ENCODE measurements at places on chromosomes 4 and X.

DNA sequence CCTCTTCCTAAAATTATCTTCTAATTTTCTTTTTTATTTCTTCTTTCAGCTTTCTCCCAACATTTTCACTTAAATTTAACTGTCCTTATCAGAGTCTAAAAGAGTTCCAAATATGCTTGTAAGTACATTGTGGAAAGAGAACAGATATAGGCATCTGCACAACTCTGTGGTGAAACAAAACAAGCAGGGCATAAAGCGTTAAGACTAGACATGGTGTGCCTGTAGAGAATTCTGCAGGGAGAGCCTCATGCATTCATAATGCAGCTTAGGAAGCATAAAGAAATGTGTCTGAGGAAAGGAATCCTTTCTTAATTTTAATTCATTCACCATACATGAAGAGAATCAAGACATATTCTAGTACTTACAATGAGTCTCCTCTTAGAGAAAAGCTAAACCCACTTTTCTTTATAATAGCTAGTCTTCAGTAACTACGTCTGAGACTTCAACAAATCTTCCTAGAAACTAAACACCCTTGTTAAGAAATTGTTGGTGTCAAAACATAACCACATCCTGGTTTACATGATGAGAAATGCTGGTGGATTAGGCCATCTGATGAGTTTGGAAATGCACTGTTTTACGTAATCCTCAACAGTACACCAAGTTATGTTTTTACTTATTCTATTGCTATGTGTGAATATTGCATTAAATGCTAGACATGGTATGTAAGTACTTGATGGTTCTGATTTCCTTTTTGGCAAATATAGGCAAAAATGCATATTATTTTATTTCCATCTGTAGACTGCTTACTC, 307.8 kb upstream of the GIMD1 start:
- no peak for DNase-seq

DNA sequence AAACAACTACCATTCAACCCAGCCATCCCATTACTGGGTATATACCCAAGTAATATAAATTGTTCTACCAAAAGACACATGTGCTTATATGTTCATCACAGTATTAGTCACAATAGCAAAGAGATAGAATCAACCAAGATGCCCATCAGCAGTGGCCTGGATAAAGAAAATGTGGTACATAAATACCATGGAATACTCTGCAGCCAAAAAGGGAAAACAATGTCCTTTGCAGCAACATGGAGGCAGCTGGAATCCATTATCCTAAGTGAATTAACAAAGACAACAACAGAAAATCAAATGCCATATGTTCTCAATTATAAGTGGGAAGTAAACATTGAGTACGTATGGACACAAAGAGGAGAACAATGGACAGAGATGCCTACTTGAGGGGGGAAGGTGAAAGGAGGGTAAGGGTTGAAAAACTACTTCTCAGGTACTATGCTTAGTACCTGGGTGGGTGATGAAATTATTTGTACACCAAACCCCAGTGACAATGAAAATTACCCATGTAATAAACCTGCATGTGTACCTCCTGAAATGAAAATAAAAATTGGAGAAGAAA, 632.1 kb upstream of the AADAT start:
- DNase-seq = no peak

- DNase-seq = no peak
These were observed 202.1 kb downstream of the PRDM5 start for GRCh38 chr4:120720354-120720934.

DNA sequence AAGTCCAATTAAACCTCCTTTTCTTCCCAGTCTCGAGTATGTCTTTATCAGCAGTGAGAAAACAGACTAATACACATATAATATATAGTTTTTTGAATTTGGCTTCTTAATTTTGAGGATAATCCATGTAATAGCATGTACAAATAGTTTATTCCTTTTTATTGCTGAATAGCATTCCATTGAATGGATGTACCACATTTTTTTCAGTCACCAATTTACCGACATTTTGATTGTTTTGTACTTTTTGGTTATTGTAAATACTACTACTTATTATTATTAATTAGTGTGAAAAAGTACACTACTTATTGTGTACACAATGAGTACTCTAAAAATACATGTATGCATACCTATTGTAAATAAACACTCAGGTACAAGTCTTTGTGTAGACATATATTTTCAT, 42.3 kb upstream of the ANXA10 start:
- no peak for DNase-seq

DNA sequence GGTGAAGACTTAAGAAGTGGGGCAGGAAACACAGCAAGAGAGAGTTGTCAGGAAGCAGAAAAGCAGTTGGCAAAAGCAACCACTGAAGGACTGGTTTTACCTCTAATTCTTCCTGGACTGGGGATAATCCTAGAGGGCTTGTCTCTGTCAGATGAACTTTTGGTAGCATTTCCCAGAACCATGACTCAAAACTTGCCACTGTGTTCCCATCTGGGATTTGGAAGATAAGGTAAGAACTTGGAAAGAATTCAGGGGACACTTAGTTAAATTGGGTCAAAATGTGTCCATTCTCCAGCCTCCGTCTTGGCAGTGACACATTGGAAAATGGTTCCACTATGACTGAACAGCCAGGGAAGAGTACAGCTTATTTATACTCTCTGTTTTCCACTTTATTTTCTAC, 55.7 kb downstream of the CD38 start:
- DNase-seq = no peak

- no peak for DNase-seq
These were observed 177.2 kb downstream of the GABRG1 start for GRCh38 chr4:45946699-45947098.

GRCh38 chr4:174005422-174005821, 278.0 kb downstream of the FBXO8 start:
- no peak for DNase-seq

- no peak for DNase-seq
These were observed 68.3 kb downstream of the PALLD start for GRCh38 chr4:168565130-168565529.

DNA sequence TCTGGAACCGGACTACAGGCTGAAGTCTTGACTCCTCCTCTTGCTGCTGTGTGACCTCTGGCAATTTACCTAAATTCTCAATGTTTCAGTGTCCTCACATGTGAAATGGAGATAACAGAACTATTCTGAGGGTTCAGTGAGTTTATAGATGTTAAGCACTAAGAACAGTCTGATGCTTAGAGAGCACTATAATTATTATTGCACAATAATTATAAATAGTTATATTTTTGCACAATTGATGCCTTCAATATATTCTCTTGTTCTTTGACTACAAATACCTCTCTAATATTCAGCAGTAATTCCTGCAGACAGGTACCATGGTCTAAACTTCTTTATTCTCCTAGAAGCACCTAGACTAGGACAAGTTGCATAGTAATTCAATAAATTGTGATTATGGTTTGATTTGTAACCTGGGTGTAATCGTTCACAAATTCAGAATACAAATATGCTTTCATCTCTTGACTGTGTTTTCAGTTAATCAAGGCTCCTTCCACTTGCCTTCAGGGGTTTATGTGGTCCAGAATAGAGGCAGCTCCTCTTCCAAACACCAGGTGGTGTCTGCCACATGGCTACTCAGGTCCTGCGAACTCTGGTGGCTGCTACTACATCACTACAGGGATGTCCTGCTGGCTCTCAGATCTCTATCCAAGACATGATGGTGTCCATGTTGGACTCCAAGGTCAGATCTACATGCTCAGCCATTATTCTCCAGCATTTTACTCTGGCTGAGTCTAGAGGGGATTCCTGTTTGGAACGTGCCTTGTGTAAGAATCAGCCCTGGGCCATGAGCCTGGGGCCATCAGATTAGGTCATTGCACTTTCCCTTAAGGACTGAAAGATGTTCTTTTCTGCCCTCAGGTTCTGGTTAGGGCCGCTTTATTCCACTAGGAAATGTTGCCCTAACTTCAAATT, 103.4 kb downstream of the QRFPR start:
- DNase-seq = no peak

- DNase-seq = no peak
These were observed 170.8 kb downstream of the STK32B start for GRCh38 chr4:5222047-5222446.

DNA sequence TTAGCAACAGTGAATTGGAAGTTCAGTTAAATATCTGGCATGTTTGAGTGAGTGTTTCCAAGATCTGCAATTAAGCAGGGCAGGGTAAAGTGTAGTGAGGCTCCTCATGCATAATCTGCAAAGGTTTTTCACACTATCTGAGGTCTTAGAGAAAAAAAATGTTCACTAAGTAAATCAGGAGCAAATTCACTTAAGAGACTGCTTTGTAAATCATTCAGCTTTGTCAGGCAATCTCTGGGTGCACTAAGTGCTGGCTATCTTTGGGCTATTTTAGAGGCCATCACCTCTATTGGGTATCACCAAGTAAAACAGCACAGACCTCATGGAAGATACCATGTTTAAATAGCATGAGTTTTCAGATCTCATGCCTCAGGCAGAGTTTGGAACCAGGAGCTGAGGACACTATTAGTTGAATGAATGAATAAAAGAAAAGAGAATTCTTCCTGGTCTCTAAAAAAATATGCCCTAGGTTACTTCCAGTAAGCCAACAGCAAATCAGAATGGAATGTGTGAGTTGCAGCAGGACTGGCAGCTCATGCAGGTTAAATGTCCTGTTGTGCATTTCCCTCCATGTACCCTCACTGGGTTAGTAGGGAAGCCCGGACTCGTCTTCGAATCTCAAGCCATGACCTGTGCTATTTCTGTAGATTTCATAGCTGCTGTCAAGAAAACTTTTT, 195.3 kb downstream of the KCNIP4 start:
- no peak for DNase-seq

GRCh38 chr4:100889898-100890297, 372.1 kb upstream of the EMCN start:
- DNase-seq = no peak

- no peak for DNase-seq
These were observed 127.1 kb upstream of the PCDH18 start for GRCh38 chr4:137659431-137659830.

GRCh38 chr4:128582427-128582870, 227.1 kb upstream of the JADE1 start:
- DNase-seq = no peak

DNA sequence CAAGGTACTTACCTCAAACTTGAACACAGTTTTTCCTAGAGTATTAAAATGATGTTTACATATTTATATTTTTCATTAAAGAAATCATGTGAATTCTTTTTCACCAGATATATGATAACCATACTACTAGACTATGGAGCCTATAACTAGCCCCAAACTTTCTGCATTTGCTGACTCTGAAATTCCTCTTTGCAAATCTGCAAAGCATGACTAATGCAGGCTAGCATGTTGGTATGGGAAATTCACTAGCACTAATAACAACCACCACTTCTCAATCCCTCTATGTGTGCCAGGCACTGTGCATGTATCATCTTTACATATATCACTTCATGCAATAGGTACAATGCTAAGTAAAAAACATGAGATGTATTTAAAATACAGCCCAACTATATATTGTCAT, 51.1 kb downstream of the SLC10A7 start:
- DNase-seq = no peak

DNA sequence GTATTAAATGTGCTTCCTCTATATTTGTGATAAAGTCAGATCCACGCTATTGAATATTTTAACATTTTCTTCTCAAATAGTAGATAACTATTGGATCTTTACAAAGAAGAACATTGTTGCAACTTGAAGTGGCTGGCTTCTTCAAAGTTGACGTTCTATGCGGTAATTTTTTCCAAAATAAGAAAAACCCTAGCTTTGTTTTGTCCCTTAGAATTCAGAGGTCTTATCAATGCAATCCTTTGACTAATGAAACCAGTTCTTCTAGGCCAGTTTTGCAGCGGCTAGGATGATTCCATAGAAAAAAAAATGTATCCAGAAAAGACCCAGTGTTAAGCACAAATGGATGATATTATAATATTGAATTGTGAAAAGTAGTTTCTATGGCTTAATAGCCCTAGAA, 89.6 kb downstream of the ANTXR2 start:
- no peak for DNase-seq

DNA sequence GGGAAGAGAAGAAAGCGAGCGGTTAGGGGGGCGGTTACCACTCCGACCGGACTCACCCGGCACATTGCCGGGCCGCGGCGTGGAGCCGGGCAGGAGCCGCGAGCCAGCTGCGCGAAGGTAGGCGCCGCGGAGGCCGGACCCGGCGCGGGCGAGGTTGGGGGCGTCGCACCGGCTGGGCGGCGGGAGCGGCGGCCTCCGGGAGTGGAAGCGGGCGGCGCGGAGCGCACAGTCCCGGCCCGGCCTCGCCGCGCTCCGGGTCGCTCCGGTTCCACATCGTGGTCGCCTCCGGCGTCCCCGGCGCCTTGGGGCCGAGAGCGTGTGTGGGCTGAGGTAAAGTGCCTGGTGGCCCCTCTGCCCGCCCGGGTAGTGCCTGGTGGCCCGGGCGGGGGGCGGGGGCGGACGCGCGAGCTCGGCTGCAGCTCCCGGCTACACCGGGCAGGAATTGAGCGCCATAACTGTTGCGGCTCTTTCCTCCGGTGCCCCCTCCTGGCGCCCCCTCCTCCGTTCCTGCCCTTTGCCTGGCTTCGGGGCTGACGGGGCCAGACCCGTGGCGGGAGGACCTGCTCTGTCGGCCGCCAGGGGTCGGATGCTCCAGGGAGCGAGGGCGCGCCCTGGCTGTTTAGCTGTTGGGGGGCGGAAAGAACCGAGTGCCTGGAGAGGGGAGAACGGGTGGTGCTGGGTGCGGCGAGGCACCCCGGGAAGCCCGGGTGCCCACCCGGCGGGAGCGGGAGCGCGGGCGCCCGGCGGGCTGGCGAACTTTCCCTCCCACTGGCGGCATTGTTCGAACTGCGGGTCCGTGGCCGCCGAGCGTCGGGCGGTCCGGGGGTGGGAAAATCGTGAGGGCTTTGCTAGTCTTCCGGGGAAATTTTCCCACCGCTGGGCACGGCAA, 626 bp downstream of the JADE3 start:
- no peak for DNase-seq

DNA sequence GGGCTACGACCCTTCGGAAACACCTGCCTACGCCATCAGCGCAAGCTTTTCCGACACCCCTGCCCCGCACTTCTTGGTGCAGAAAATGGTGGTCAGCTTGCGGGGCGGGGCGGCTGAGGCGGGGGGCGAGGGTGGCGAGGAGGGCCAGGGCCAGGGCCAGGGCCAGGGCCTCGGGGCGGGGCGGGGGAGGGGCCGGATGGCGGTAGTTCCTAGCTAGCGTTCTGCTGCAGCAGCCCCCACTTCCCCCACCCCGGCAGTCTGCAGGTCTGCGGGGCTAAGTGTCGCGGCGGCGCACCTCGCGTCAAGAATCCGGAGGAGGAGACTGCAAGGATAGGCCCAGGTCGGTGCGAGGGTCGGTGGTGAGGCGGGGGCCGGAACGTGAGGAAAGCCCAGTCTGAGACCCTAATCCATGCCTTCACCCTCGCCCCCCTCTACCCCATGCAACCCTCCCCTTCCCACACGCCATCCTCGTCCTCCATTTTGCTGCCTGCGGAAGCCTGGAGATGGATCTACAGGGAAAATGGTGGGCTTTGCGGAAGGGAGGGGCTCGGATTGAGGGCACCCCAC, 600 bp downstream of the BEX4 start:
- peak; percentile 94 for DNase-seq

DNA sequence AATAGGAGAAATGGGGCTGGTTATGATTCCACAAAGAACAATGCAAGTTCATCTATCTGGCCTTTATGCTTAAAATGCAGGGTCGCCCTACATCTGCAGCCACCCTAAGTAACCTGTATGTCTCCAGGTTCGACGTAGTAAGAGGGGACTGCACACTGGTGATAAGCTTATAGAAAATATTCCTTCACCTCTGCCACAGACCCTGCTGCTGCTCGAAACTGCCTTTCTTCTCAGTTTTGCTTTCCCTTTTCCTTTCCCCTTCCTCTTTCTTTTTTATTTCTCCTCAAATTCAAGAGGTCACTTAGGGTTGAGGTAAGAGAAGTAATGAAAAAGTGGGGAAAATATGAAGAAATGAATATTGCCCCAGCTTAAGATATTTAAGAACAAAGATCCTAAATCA, 123.5 kb downstream of the DCHS2 start:
- DNase-seq = no peak
